Pancreas (tissue), 10 donors: ENCODE measurements at places on chromosomes 1 and 21.

DNA sequence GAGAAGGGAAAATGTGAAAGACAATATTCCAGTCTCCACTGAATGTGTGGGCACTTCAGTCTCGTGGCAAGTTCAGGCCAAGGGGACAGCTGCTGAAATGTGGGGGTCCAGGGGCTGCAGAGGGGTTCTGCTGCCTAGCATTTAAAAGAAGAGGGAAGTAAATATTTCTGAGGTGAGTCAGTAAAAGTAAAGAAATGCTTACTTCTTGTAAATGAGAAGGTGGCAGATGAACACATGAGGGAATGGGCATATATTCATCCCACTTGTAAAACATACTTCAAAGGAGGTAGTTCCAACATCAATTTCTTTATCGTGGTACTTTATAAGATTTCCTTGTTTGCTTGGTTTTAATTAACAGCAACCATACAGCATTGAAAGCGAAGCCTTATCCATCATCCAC is 63.1 kb upstream of the HIVEP3 start:
- DNase-seq = no peak

DNA sequence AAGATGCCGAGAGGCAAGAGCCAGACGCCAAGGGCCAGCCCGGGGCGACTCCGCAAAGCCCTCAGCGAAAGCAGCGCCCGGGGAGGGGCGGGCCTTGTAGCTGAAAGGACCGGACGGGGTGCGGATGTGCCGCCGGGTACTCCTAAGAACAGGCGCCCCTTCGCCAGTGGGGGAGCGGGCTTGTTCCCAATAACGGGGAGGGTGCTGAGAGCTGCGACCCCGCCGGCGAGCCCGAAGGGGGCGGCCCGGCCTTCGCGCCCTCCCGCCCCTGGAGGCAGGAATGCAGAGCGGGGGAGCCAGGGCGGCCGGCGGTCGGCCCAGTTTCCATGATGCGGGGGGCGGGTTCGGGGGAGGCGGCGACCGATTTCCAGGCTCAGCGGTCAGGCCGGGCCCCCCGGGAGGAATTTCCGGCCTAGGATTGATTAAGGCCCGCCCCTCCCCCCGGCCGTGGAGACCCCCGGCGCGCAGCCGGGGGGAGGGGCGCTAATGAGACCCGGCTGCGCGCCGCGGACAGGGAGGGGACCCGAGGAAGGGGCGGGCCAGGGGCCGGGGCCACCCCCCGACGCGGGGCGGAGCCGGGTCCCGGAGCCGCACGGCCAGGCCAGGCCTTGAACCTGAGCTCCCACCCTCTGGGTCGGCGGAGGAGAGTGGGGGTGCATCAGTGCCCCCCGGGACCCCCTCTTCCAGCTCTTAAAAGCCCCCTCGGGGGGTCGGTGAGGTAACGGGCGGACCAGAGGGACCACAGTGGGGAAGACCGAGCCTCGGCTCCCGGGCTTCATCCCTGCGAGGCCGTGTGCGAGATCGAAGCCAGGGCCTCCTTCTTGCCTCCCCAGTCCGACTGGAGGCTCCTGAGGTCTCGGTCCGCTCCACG is 898 bp upstream of the TMEM200B start:
- peak; percentile 77 for DNase-seq

GRCh38 chr1:23422241-23422877 is 2.2 kb downstream of the TCEA3 start:
- peak; percentile 77 for DNase-seq

DNA sequence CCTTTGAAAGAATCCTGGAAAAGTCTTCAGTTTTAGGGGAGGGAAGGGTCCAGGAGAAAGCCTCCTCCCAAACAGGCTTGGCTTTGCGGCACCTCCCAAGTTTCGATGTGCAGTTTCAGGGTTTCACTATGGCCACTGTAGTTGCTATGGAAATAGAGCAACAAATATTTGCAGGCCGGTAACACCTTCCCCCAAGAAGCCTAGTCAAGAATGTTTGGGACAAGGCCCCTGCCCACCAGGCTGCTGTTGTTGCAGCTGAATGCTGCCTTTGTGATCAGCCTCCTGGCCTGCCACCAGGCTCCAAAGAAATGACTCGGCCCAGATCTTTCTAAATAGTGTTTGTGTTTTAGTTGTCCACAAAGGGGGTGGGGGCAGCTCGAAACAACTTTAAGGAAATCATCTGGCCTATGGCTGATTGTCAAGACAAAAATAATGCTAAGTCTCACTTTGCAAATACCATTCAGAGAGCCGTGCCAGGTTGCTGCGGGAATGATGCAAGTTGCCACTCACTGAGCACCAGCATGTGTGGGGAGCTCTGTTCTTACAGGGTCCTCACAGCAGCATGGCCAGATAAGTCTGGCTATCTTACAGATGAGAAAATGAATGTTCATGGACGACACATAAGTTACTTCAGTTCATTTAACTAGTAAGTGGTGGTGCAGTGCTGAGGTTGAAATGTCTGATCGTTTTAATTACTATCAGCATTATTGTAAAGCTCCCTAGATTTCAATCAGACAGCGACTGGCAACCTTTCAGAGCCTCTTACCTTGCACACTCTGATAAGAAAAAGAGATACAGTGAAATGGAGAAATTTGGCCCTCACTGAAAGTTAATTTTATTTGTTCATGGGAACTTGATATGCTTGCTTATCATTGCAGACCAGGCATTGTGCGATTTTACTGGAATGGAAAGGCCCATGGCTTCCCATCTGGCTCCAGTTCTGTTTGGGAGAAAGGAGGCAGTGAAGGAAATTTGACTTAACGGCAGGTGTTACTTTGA is 91.2 kb upstream of the JUN start:
- peak; percentile 72 for DNase-seq

DNA sequence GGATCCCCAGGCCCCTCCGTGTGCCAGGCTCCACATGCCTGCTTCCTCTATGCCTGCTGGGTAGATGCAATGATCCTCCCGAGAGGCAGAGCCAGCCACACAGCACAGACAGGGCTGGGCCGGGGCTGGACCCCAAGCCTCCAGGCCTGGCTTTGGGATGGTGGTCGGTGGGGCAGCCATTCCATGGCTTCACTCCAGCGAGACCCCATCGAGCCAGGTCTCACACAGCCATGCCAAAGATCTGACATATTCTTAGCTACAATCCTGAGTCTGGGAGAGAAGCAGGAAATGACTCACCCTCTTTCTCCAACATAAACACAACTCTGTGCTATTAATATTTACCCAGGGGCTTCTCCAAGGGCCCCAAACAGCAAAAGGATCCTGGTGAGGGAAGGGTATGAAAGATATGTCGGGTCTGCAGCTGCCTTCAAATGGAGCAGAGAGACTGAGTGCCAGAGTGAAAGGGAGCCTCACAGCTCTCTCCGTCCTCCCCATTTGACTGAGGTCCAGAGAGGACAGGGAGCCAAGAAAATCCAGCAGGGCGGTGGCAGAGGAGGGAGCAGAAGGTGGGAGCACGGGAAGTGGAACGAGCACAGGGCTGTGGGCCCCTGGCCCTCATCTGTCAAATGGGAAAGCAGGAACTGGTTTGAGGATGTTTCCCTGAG is 639.5 kb downstream of the MATN1 start:
- no peak for DNase-seq

GRCh38 chr1:159122005-159122621 is 45.5 kb upstream of the AIM2 start:
- no peak for DNase-seq

DNA sequence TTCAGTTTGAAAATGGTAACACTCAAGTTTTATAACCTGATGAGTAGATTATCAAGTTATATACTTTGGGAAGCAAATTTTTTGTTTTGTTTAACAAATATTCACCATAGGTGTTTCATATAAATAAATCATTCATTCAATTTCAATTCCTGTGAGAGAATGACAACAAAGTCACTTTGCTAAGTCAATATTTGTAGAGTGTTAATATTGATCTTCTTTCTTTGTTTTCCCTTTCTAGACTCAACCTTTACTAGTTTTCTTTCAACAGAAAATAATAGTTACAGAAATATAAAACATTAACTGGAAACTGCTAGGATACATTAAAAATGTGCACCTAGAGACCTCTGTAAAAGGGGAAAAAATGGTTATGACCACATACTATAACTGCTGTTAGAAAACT is 11.1 kb downstream of the EFCAB7 start:
- DNase-seq = no peak

GRCh38 chr1:58844176-58844575 is 60.3 kb upstream of the JUN start:
- no peak for DNase-seq

DNA sequence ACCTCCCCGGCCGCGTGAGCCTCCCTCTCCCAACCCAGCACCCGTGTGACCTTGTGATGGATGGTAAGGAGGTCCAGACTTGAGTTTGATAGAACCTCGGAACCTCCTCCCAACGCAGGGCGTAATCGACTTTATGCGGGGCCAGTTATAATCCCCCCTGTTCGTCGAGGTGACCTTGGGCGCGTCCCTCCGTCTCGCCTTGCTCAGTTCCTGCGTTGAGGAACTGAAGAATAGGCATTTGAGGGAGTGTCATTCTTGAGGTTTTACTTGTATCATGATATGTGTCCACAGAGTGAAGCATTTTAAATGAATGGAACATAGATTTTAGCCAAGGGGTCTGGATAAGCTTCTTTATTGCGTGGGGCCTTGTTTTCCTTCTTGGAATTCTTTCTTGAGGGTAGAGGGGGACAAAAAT is 433 bp downstream of the TIMM17A start:
- no peak for DNase-seq

- peak; percentile 61 for DNase-seq
Observed at GRCh38 chr1:16677552-16678431, 11.0 kb upstream of the RNU1-3 start.

DNA sequence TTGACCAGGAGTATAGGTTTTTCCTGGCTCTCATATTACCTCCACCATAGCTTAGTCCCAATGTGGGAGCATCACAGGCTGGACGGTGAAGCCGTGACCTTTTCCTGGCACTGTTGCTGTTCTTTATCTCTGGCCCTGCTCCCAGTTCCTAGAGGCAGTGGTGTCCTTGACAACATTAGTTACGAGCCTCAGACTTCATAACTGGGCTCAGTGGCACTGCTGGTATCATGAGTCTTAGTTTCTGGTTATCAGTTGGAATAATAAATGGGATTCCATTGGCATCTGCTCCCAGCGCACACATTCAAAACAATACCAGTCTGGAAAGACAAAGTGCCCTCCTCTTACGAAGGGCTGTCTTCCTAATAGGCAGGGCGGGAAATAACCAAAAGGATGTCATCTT is 8.0 kb downstream of the RNPEP start:
- no peak for DNase-seq

- no peak for DNase-seq
Observed at GRCh38 chr1:169697755-169698154, 13.7 kb downstream of the SELL start.

DNA sequence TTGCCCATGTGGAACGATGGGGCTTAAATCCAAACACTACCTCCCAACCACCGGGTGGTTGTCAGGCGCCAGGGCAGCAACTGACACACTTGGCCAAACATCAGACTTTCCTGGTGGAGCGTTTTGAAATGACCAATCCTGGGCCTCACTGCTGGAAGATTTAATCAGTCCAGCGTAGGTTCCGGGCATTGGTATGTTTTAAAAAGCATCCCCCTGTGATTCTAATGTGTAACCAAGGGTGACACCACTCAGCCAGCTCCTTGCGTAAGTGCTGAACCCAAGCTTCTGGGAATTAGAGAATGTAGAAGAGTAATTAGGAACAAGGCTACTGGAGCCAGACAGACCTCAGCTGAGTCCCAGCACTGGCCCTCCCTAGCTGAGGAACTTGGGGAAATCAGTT is 44.8 kb upstream of the KAZN start:
- DNase-seq = no peak

- DNase-seq = no peak
Observed at GRCh38 chr1:169091480-169091941, 15.0 kb upstream of the ATP1B1 start.

DNA sequence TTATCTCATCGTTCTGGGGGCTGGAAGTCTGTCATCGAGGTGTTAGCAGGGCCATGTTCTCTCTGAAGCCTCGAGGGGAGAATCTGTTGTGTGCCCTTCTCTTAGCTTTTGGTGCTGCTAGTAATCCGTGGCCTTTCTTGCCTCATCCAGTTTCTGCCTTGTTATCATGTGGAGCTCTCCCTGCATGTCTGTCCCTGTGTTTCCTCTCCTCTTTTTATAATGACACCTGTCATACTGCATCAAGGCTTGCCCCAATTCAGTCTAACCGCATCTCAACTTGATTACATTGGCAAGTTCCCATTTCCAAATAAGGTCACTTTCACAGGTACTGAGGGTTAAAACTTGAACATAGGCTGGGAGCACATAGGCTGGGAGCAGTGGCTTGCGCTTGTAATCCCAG is 82.6 kb upstream of the CNIH3 start:
- DNase-seq = no peak

- no peak for DNase-seq
Observed at GRCh38 chr1:18546026-18546425, 65.3 kb downstream of the KLHDC7A start.

DNA sequence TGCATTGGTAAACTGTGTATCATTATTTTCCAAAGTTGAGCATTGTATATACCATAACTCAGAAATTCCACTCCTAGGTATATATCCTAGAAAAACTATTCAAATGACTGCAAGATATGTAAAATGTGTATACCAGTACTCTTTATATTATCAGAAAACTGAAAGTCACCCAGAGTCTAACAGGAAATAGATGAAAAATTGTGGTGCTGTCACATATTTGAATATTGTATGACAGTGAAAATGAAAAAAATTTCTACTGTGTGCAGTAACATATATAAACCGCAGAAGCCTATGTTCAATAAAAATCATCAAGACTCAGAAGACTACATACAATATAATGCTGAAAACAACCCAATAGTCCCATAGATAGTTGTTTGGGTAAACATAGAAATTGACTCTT is 74.4 kb upstream of the LYPLAL1 start:
- no peak for DNase-seq

GRCh38 chr1:81950591-81951244 is 150.0 kb downstream of the ADGRL2 start:
- DNase-seq = no peak

DNA sequence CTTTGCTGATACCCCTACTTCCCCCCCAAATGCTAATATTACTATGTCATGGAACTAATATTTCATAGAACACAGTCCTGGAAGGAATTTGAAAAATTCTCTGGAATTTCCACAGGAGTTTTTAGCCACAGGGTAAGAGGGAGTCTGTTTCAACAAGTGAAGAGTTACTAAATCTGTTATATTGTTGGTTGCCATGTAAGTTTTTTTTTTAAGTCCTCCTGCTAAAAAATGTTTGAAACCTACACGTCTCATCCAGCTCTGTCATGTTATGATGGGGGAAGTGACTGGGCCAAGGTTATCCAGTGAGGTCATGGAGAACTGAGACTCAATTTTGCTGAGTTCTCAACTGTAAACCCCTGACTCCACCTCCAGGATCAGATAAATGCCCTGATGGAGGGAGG is 60.8 kb upstream of the USP24 start:
- no peak for DNase-seq
